ENCODE measurements at places on chromosomes 2 and 18.

GRCh38 chr2:127454595-127455565 is 36.7 kb downstream of the PROC start:
- DNase-seq: peak; percentile 41

- DNase-seq: peak; percentile 51
Measured at GRCh38 chr2:219175928-219176817, 552 bp downstream of the CNPPD1 start.

DNA sequence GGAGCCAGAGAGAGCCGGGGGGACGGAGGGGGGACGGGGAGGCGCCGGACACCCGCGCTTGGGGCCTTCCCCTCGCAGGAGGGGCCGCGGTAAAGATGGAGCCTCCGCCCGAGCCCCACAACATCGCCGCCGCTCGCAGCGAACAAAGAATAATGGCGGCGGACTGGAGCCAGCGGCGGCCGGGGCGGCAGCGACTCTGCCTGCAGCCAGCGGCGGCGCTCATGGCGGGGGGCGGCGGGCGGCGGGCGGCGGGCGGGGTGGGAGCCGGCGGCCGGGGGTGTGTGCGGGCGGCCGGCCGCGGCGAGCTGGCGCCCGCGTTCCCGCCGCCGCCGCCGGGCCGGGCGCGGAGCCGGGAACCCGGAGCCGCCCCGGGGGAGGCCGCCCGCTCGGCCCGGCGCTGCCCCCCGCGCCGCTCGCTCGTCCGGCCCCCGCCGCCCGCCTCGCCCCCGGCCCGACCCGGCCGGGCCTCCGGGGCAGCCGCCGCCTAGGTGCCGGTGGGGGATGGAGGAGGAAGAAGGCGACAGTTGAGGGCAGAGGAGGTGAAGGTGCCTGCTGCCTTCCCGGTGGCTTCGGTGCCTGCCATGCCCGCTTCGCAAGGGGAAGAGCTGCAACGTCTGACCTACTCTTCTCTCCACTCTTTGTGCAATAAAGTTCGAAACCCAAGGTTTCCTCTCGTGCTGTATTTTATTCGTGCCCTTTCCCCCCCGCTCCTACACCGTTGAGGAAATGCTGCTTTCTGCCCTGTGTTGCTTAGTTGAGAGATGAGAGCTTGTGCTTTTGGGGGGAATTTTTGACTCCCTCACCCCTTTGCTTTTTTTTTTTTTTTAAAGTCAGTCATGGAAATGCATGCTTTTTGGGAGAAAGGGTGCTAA is 634 bp downstream of the CREB1 start:
- peak; percentile 62 for DNase-seq

DNA sequence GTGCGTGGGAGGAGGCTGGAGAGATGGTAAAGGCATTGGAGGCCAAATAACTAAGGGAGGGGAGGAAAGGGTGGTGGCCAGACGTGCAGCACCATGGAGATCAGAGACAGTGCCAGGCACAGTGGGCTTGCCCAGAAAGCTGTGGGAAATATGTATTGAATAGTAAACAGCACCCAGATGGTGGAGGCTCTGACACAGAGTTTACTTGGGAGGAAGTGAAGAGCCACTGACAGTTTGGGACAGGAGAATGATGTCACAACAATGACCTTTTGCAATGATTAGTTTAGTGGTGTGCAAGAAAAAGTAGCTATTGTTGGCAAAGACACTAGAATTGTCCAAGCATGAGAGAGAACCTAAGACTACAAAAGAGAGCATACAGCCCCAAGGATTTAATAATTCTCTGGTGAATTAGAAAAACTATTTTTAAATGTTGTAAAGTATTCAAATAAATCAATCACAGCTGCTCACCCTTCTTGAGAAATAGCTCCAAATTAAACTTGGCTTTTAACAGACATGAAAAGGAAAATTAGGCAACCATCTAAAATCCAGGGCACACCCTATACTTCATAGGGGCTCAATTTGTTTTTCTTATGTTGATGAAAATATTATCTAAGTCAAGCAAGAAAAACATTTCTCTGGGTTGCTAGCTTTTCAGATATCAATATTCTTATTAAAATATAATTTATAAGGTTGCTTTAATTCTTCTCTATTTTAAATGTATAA is 458.7 kb upstream of the HNRNPA3 start:
- no peak for DNase-seq

DNA sequence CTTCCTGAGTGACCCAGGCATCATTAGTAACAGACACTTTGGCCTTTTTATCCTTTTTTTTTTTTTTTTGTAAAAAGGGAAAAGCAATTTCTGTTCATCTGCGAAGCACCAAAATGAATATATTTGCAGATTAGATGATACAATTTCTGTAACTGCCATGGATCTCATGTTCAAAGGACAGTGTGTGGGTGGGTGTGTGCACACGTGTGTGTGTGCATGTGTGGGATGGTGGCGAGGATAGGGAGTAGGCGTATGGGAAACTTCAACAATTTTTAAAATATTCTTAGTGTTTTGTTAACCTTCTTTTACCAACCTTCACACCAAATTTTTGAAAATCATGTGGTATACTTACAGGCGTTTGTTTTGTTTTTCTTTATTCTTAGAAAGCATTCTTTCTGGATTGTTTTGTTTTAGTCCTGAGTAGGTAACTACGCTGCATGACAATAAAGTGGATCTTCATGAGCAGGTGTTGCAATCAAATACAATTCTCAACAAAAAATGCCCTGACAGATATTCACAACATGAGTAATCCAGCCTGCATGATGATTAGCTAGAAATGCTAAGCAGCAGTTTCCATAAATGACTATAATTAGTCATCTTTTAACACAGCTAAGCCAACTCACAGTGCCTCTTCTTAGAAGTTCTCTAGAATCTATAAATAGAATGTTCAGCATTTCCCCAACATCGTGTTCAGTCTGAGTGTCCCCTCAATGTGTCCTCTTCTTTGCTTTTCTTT is 53.5 kb upstream of the RMDN2 start:
- peak; percentile 50 for DNase-seq

Data from ACHN (cell line).